ENCODE measurements at places on chromosomes 2 and 18. TPM values are rescaled to one million over a fixed set of nuclear protein-coding genes. Genes with fewer than 3 reads are reported as not detected.

DNA sequence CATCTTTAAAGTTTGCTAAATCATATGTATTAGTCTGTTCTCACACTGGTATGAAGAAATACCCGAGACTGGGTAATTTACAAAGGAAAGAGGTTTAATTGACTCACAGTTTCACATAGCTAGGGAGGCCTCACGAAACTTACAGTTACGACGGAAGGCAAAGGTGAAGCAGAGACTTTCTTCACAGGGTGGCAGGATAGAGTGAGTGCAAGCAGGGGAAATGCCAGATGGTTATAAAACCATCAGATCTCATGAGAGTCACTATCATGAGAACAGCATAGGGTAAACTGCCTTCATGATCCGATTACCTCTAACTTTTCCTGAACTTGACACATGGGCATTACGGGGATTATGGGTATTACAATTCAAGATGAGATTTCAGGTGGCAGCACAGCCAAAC lies 1075.2 kb upstream of the NRXN1 start:
- H3K27ac ChIP-seq = no peak overlapping the region
- peaks cover 1% of the 10 kb centered on the region for H3K36me3 ChIP-seq
- no peak overlapping the region for H3K4me3 ChIP-seq
- H3K27me3 ChIP-seq = no peaks in the 10 kb centered on the region
- H3K4me1 ChIP-seq = no peaks in the 10 kb centered on the region

GRCh38 chr18:34694591-34695165 lies 15.4 kb upstream of the DTNA start:
- no peak overlapping the region for H3K4me3 ChIP-seq
- no peaks in the 10 kb centered on the region for H3K4me1 ChIP-seq
- DNase-seq = no peak
- peaks cover 21% of the 10 kb centered on the region for H3K27me3 ChIP-seq
- H3K36me3 ChIP-seq = no peaks in the 10 kb centered on the region

GRCh38 chr18:26506012-26506411 lies 42.3 kb downstream of the KCTD1 start:
- no peaks in the 10 kb centered on the region for H3K36me3 ChIP-seq
- DNase-seq = no peak
- no peak overlapping the region for H3K4me3 ChIP-seq
- H3K27ac ChIP-seq = no peak overlapping the region
- H3K27me3 ChIP-seq = no peaks in the 10 kb centered on the region

- no peaks in the 10 kb centered on the region for H3K27me3 ChIP-seq
- peaks cover 81% of the 10 kb centered on the region for H3K4me1 ChIP-seq
- peak overlapping the region; percentile 57 for H3K27ac ChIP-seq
- peaks cover 18% of the 10 kb centered on the region for H3K36me3 ChIP-seq
- DNase-seq = peak; percentile 80
- H3K4me3 ChIP-seq = peak overlapping the region; percentile 86
These were observed 128.7 kb downstream of the NFATC1 start for GRCh38 chr18:79524181-79525078.

GRCh38 chr18:48634975-48635374 lies 96.1 kb downstream of the CTIF start:
- no peak for DNase-seq
- no peaks in the 10 kb centered on the region for H3K27me3 ChIP-seq
- no peak overlapping the region for H3K4me3 ChIP-seq

GRCh38 chr2:23542230-23542789 lies 157.3 kb downstream of the KLHL29 start:
- peaks cover 5% of the 10 kb centered on the region for H3K4me1 ChIP-seq
- no peaks in the 10 kb centered on the region for H3K36me3 ChIP-seq
- DNase-seq = no peak
- H3K4me3 ChIP-seq = no peak overlapping the region
- no peaks in the 10 kb centered on the region for H3K27me3 ChIP-seq

GRCh38 chr2:70671092-70671675 lies 96.8 kb downstream of the ADD2 start:
- DNase-seq = no peak
- no peak overlapping the region for H3K27ac ChIP-seq
- H3K36me3 ChIP-seq = no peaks in the 10 kb centered on the region
- no peaks in the 10 kb centered on the region for H3K27me3 ChIP-seq
- no peaks in the 10 kb centered on the region for H3K4me1 ChIP-seq

DNA sequence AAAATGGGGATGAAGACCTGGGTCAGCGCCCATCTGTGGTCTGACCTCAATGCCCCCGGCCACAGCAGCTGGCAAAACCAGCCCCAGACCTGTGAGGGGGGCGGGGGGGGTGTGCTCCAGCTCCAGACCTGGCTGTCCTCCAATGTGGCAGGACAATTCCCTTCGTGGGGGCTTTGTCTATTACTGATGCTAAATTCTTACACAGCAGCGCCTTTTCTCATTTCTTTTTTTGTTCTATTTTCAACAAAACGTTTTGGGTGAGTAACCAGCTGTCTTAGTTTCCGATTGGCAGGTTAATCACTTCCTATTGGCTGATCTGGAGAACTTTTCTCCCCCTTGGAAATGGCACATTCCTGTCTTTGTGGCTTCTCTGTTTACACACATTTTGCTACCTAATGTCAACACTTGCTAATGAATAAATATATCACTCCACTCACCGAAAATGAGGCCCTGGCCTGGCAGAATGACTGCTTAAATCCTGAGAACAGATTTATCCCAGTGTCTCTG lies 4.4 kb downstream of the SMAD7 start:
- H3K4me3 ChIP-seq = peak overlapping the region; percentile 96
- H3K27me3 ChIP-seq = peaks cover 10% of the 10 kb centered on the region
- peaks cover 67% of the 10 kb centered on the region for H3K4me1 ChIP-seq
- DNase-seq = no peak
- H3K27ac ChIP-seq = peak overlapping the region; percentile 26
- H3K36me3 ChIP-seq = peaks cover 26% of the 10 kb centered on the region

DNA sequence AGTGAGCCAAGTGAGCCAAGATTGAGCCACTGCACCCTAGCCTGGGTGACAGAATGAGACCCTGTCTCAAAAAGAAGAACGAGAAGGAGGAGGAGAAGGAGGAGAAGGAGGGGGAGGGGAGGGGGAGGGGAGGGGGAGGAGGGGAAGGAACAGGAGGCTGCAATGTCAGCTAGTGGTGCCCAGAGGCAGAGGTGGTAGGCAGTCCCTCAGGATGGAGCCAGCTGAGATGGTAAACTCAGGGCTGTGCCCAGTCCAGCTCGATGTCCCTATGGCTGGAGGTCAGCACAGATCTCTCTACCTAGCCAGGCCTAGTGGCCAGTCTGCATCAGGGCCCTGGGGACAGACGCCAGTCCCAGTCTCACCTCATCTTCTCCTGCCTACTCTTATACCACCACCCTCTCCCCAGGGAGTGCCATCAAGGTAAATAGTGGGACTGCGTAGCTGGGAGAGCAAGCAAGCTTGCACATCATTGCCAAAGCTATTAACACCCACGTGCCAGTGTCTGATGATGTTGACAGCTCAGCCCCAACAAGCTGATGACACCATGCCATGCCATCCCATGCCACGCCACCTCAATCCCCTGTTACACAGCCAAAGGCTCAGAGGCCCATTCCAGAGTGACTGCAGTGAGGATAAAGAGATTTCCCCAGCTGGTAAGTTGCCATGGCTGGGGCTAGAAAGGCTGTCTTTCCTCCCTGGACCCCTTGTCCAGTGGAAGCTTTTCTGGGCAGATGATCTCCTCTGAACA lies 7.6 kb upstream of the PLB1 start:
- no peak for DNase-seq
- H3K4me3 ChIP-seq = no peak overlapping the region
- H3K27ac ChIP-seq = no peak overlapping the region
- H3K27me3 ChIP-seq = peaks cover 9% of the 10 kb centered on the region
- H3K36me3 ChIP-seq = no peaks in the 10 kb centered on the region

DNA sequence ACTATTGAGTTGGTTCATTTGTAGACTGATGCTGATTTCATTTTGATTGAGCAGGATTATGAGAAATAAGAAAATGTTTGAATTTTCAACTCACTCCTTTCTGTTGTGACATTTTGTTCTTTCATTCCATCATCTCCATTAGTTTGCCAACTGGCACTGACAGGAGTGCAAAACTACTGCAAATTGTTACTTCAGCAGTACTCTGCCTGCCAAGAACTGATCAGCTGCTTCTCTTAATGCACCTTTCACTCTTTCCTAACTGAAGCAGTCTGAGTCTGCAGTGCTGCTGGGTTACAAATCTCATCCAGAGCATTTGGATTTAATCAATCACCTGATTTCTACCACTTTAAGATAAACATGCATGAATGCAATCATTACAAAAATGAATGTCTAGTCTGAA lies 70.9 kb downstream of the TMEFF2 start:
- no peaks in the 10 kb centered on the region for H3K36me3 ChIP-seq
- no peak overlapping the region for H3K4me3 ChIP-seq
- no peak for DNase-seq

DNA sequence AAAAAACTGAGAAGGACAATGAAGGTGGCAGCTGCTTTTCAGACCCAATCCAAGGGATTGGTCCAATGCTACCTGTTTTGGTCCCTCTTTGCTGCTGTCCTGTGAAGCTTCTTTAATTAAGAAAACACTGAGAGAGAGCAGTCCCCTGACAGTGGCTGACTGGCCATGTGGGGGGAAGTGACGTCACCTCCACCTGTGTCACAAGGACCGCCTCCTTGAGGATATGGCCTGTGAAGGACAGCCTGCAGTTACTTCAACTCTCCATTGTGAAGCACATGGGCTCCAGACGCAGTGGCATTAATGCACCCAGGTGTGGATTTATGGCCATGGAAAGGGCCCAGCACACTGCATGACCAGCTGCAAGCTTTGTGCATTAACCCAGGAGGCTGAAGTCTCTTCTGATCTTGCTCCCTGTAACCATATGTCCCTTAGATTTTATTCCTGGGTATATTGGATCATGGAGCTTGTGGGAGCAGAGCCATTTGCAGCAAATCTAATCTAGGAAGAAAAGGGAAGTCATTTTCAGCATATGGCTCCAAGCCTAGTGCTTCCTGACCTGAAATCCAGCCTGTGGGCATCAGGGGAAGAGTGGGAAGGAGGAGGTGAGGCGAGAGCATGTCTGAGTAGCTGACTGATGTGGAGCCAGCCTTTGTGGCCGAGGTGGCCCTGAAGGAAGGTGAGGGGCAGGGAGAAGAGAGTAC lies 32.2 kb downstream of the KIF5C start:
- H3K4me3 ChIP-seq = no peak overlapping the region
- no peak for DNase-seq
- no peak overlapping the region for H3K27ac ChIP-seq
- H3K36me3 ChIP-seq = peaks cover 5% of the 10 kb centered on the region

- DNase-seq = no peak
- no peaks in the 10 kb centered on the region for H3K4me1 ChIP-seq
- H3K4me3 ChIP-seq = no peak overlapping the region
- peaks cover 11% of the 10 kb centered on the region for H3K27me3 ChIP-seq
- H3K36me3 ChIP-seq = peaks cover 2% of the 10 kb centered on the region
These were observed 22.8 kb upstream of the RUFY4 start for GRCh38 chr2:218046238-218046637.

DNA sequence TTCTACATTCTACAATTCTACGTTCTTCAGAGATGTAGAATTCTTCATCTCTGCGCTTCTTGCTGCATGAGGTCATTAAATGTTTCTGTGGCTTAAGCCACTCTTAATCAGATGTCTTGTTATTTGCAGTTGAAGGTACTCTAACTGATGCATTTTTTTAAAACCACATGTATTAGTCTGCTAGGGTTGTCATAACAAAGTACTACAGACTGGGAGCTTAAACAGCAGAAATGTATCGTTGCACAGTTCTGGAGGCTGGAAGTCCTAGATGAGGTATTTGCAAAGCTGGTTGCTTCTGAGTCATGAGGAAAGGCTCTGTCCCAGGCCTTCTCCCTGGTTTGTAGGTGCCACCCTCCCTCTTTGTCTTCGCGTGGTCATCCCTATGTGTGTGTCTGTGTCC lies 176.3 kb upstream of the GLI2 start:
- H3K4me1 ChIP-seq = no peaks in the 10 kb centered on the region
- no peak overlapping the region for H3K4me3 ChIP-seq
- DNase-seq = no peak

DNA sequence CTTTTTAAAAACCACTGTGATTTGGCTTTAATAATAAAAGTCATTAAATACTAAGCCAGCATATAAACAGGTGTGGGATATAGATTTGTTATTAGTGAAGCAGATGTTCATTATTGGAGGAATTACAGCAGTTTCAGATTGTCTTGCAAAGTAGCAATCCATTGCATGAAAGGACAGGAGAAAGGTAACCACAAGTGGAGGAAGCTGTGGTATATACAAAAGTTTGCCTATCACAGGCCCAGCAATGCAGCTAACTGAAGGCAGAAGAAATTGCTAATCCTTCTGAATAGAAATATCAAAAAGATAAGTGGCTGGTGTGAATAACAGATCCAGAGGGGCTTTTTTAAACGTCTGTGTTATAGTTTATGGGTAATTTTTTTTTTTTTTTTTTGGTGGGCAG lies 199.4 kb downstream of the ZNF385B start:
- H3K4me3 ChIP-seq = no peak overlapping the region
- no peaks in the 10 kb centered on the region for H3K27me3 ChIP-seq
- DNase-seq = no peak
- no peaks in the 10 kb centered on the region for H3K4me1 ChIP-seq

DNA sequence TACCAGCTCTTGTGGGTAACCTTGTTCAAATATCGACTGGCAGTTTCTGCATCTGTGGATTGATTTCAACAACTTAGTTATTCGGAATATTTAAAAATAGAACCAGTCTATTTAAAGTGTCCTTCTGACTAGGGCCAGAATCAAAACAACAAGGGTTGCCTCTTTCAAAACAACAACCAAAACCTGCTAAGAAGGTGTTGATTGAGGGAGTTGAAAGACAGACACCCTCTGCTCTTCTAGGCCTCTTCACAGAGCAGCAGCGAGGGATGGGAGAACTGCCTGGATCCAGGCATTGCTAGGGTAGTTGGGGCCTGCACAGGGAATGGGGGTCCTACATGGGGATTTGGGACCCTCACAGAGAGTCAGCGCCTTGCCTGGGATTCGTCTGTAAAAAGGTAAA lies 19.8 kb downstream of the TTR start:
- H3K27ac ChIP-seq = no peak overlapping the region
- no peak overlapping the region for H3K4me3 ChIP-seq
- H3K36me3 ChIP-seq = no peaks in the 10 kb centered on the region
- DNase-seq = no peak

PXDN gene
- 0.25 TPM for total RNA-seq

OSBPL6 gene
- 5.5 TPM for total RNA-seq

EN1 gene
- total RNA-seq = not detected

HSBP1L1 gene
- 11.2 TPM for total RNA-seq

CRYGC gene
- not detected for total RNA-seq

EVX2 gene
- not detected for total RNA-seq

POTEC gene
- total RNA-seq = not detected

MPP4 gene
- not detected for total RNA-seq

RAX gene
- not detected for total RNA-seq

ANKRD30B gene
- not detected for total RNA-seq

WDR54 gene
- 67.9 TPM for total RNA-seq

SCTR gene
- not detected for total RNA-seq

ADGRF3 gene
- 4.8 TPM for total RNA-seq

RAB1A gene
- total RNA-seq = 90.8 TPM
